Hematopoietic multipotent progenitor cell treated with erythropoietin and hydrocortisone succinate and interleukin-3 and kit ligand, for 17 days (in vitro differentiated cells): ENCODE measurements at places on chromosomes 2 and 18.

- DNase-seq = no peak
Observed at GRCh38 chr18:37161491-37161890, 332.6 kb downstream of the KIAA1328 start.

- no peak for DNase-seq
Observed at GRCh38 chr2:18855027-18855426, 265.7 kb upstream of the NT5C1B start.

- DNase-seq = no peak
Observed at GRCh38 chr2:79428745-79429144, 84.1 kb upstream of the CTNNA2 start.

- DNase-seq = no peak
Observed at GRCh38 chr18:60987963-60988362, 345.3 kb upstream of the CDH20 start.

DNA sequence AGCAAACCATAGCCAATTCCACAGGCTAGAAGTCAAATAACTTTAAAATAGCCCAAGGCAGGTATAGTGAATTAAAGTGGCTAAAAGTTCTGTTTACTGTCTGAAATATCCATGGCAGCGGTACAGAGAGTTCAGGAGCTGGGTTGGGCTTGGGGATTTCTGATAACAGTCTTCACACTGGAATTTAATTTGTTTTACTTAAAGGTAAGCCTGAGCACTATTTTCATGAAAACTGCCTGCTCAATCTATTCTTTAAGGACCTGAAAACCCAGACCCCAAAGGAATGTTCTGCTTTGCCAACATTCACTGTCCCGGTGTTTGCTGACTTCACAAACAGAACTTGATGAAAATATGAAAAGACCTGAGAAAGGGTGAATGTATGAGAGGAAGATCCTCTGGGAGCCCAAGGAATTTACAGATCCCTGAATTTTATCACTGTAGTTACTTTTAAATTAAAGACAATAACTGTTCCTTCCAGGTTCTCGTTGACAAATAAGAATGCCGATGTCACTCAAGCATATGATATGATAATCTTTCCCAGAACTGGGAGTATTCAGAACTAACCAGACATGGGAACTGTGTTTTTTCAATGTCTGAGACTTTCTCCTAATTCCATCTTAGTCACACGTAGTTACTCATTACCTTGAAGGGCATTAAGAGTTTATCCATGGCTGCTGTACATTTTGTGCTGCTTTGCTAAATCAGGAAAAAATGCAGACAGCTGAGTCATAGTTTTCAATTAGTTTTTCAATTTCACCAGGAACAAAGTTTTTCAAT, 28.3 kb upstream of the ITGB6 start:
- no peak for DNase-seq

DNA sequence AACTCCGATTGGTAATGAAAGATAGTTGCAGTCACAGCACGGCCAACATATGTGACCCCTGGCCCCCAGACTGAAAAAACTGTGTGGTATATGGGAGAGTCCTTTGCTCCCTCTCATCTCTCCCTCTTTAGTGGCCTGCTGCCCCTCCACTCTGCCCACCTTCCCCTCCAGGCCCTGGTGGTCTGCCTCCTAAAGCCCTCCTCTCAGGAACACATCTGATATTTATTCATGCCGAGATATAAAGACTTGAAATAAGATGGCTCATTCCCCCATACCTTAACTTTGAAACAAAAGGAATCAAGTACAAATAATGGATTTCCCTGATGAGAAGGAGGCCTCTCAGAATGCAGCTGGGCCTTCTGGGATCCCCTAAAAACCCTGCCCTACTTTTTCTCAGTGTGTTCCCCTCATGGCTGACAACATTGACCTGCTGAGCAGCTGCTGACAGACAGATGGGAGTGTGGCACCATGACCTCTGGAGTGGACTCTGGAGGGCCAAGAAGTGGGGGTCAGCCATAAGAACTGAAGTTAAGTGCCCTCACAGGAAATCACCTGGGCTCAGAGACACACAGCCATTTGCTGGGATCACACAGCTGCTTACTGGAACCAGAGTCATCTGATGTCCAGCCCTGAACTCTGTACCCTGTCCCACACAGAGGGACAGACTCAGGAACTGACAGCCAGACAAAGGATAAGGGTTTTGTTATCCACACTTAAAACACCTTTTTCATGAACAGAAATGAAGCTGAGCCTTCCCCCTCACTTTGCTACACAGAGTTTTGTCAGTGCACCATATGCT, 39.8 kb upstream of the ST8SIA3 start:
- no peak for DNase-seq

DNA sequence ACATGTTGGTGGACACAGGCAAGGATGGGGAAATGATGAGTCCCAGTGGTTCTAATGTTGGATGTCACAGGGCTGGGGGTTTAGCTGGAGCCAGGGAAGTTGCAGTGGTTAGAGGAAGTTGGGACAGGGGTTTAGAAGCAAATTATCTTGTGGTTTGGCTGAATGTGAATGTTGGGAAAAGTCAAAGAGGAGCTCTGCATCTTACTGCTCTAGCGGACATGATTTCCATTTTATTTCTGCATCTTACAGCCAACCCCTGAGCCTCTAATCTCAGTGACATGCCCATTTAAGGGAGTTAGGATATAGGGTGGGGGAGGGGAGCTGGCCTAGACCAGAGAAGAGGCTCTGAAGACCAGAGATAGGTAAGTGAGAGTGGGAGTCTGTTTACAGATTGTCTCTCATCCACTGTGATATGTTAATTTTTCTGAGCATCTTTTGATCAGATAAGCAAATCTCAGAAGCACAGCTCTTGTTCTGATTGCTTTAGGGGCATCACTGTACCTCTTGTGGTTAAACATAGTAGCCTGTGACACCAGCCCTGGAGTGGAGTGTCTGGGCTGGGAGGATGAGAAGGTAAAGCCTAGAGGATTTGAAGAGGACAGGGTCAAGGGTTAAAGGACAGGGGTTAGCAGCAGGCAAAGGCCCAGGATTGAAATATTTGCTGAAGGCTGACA, 43.6 kb downstream of the SETBP1 start:
- DNase-seq = no peak

GRCh38 chr18:38539371-38539770, 973.8 kb upstream of the CELF4 start:
- DNase-seq = no peak

DNA sequence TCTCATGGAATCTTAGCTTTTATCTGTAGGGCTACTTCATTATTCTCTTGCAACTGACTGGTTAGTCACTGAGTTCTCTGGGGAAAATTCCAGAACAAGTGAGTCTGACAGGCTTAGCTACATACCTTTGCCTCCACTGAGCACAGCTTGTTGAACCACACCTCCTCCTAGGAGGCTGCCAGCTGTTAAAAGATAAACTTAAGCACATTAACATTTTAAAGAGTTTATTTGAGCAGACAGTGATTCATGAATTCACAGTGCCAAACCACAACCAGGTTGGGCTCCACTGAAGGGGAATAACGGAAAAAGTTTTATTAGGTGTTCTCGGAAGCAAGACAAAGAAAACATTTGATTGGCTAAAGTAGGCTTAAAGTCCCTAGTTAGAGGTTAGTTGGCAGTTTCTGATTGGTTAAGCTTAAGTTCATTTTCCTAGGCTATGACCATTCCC, 12.5 kb upstream of the SLC38A11 start:
- DNase-seq = no peak

DNA sequence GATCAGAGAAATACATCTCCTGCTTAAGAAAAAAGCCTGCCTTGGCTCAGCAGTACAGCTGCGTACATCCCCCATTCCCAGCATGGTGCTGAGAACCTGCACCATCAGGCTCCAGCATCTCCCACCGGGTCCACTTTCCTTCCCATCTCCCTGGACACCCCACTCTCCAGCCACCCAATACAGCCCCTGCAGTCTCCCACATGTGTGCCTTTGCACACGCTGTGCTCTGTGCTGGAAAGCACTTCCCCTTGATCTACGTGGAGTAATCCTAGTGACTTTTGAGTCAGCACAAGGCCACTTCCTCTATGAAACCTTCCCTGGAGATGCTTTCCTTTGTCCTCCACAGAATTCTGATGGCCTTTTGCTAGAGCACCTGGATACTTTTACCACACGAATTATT, 17.0 kb downstream of the STAT1 start:
- DNase-seq = no peak

DNA sequence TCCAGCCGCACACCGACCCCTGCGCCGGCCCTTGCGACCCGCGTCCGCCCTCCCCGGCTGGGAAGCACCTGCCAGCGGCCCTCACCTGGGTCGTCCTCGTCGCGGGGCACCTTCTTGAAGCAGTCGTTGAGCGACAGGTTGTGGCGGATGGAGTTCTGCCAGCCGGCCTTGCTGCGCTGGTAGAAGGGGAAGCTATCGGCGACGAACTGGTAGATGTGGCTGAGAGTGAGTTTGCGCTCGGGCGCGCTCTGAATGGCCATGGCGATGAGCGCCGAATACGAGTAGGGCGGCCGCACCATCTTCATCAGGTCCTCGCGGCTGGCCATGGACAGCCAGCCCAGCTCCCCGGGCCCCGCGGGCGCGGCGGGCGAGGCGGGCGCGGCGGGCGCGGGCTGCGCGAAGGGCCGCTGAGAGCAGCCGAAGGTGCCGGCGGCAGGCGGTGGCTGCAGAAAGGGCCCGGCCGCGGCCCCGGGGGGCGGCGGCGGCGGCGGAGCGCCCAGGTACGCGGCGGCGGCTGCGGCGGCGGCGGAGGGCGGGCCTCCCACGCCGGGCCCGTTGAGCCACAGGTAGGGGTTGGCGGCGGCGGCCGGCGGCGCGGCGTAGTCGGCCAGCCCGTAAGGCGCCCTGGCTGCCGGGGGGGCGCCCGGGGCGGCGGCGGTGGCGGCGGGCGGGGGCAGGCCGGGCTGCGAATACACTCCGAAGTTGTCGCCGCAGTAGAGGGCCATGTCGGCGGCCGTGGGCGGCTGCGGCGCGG, 505 bp downstream of the FOXI3 start:
- DNase-seq = no peak

- DNase-seq = no peak
Observed at GRCh38 chr2:102138331-102138730, 4.2 kb upstream of the IL1R1 start.

DNA sequence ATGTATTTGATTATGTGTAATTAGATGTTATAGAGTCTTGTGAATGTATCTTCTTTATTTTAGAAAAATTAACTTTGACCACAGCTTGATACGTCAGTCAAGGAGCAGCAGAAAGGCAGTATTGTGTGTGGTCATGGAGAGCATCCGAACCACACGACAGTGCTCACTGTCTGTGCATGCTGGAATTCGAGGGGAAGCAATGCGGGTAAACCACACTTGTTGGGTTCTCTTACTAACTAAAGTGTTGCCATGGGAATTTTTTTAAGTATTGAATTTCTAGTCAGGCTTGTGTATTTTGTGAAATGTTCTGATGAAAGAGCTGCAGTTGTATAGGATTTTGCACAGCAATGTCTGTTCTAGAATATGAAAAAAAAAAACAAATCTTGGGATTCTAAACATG, 4.8 kb downstream of the PJVK start:
- DNase-seq = no peak

DNA sequence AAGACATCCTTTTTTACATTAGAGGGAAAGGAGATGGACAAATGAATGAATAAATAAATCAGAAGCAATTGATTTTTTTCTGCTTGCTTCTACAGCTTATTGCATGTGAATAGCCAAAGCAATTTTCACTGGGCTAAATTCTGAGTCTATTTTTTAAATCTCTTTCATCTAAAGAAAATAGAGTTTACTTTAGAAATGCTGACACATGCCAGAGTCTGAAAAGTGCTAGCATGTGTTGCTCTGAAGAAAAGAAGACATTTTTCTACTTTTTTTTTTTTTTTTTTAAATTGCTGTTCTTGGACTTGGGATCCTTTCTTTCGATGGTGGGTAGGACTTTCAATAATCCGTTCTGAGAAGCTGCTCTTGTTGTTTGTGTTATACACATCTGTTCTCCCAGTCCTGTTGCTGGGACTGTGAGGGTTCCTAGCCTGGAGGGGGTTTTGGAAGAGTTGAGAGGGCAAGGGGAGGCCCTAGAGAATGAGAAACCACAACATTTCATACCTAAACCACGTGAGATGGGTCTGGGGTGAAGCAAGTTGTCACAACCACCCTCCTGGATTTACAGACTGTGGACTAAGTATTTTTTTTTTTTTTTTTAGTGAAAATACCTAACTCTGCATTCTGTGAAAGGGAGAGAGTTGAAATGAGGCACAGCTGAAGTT, 193.5 kb downstream of the PRKCE start:
- no peak for DNase-seq

DNA sequence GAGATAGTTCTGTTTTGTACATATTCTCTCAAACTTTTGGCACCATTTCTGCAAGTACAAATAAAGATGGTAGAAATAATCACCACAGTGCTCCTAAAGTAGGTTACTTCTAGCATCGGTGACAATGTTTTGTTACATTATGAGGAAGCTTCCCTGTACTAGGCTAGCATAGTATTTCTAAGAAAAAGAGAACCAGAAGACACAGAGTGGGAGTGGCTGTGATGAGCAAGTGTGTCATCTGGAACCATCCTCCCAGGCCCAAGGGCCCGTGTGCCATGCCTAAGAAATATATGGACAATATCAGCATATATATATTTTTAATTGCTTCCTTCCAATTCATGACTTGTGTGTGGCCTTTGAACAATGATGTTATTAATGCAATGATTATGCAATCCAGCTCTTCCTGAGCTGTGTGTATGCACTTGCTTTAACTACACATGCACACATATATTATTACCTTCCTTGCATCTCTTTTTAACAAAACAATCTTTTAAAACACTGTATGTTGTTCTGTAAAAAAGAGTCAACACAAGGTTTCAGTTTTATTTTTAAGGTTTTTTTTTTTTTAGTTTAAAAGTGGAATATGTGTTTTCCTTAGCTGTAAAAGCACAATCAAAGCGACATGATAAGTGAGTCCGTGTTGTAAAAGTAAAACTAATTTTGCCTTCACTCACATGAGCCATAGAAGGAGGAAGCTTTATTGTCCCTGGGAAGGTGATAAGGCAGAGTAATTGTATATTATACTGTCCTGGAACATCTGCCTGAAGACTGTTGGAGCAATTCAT, 303.9 kb downstream of the ZNF407 start:
- DNase-seq = no peak

- DNase-seq = no peak
Observed at GRCh38 chr2:29022679-29023078, 41.6 kb downstream of the TOGARAM2 start.

GRCh38 chr2:170733798-170734600, 18.9 kb downstream of the SP5 start:
- DNase-seq = no peak

DNA sequence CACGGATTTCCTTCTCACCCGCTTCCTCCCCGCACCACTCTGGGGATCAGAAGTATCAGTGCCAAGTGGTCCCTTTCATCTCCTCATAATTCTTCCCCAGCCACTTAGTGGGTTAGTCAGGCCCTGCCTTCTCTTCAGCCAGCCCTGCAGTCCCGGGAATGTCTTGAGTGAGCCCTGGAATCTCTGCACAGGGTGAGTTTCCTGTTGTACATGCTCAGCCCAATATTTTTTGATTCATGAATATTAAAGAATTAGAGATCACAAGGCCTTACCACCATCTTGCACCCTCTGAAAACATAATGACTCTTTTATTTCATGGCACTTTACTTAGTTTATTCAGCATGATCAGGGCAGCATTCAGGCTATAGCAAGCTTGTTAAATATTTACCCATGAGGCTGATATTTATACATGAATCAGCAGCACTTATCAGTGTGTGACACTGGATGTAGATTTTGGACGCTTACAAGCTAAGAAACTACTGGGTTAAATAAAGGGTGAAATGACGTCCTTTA, 159.4 kb upstream of the FOSL2 start:
- DNase-seq = no peak
